AG08395 (cell line): ENCODE measurements at places on chromosomes 3 and 15.
A peak's percentile ranks its signal among the peaks of the same experiment; 100 is the strongest.

DNA sequence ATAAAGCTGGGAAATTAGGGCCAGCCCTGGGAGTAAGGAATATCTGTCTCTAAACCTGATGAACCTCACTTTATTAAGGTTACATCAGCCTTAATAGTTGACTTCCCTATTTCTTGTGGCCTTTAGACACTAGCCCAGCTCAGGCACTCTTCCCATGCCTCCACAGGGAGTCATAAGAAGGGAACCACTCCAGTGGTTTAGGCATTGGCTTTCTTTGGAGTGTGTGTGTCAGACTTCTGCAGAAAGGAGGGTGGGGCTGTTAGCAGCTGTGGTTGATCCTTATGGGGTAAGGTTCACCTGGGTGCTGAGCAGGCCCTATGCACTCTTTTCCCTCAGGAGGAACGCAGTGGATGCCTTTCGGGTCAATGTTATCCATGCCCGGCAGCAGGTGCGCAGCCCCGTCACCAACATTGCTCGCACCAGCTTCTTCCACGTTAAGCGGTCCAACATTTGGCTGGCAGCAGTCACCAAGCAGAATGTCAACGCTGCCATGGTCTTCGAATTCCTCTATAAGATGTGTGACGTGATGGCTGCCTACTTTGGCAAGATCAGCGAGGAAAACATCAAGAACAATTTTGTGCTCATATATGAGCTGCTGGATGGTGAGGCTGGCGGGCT is 4.0 kb downstream of the AP2M1 start:
- no peak for DNase-seq

DNA sequence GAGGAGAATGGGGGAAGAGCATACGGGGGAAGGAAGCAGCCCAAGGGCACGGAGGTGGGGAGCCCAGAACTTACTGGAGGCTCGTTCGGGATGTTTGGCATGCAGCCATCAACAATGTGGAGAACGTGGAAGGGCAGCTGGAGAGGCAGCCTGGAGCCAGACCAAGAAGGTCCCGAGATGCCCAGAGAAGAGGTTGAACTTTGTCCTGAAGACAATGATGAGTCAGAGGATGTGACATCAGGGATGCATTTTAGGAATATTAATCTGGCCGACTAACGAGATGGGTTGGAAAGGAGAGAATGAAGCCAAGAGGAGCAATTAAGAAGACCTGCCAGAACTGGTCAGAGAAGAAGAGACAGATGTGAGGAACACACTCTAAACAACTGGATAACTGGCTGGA is 98.2 kb downstream of the SRGAP3 start:
- DNase-seq: peak; percentile 15

GRCh38 chr3:197292083-197292646 is 6.2 kb downstream of the DLG1 start:
- DNase-seq: no peak

DNA sequence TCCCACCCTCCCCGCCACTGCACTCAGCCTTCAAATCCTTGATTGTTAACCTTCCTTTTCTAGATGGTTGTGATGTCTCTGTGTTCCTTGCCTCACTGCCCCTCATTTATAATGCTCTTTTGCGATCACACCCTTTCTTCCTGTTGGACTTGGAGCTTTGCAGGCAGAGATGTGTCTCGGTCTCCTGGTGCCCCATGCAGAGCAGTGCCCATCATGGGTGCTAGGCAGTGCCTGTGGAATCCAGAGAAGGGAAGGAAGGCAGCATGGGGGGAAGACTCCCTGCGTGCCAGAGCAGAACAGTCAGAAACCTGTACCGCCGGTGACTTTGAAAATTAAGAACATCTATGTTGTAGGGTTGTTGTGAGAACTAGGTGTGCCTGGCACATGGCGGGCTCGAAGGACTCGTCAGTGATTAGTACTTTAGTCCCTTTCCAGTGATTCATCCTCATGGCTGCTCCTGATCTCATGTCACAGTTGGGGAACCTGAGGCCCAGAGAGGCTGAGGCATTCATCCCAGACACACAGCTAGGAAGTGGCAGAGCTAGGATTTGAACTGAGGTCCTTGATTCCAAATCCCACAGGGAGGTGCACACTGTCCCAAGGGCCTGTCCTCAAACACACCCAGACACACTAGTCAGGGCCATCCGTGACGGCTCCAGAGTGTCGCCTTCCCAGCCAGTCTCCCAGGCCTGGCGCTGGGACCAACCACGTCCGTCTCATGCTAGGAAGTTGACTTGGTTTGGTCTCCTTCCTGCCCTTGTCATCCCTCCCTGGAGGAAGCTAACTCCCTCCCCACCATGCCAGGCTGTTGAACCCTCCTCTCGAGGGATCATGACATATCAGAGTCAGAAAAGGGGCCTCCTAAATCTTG is 58.3 kb downstream of the SMAD6 start:
- DNase-seq: no peak
